ENCODE measurements at places on chromosomes 7 and 10.

GRCh38 chr7:85285527-85285926 is 98.7 kb upstream of the SEMA3D start:
- DNase-seq: no peak

DNA sequence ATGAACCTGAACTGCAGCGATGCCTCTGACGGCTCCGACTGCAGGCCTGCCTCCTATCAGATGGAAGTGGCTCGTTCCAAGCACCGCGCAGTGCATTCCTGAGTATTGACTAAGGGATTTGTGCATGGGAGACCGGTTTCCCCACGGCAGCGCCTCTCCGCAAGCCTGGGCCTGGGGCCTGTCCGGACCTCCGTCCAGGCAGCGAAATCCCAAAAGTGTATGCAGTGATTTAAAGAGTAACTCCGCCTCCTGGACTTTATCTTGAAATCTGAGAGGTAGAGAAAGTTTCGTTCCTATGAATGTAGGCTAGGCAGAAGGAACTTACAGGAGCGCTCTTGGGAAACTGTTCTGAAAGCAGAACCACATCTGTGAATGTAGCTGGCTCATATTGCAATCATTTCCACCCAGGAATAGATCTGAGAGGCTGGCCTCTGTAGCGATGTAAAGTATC is 106.2 kb upstream of the CELF2 start:
- no peak for DNase-seq

GRCh38 chr10:95544783-95545500 is 16.2 kb downstream of the SORBS1 start:
- DNase-seq: no peak

DNA sequence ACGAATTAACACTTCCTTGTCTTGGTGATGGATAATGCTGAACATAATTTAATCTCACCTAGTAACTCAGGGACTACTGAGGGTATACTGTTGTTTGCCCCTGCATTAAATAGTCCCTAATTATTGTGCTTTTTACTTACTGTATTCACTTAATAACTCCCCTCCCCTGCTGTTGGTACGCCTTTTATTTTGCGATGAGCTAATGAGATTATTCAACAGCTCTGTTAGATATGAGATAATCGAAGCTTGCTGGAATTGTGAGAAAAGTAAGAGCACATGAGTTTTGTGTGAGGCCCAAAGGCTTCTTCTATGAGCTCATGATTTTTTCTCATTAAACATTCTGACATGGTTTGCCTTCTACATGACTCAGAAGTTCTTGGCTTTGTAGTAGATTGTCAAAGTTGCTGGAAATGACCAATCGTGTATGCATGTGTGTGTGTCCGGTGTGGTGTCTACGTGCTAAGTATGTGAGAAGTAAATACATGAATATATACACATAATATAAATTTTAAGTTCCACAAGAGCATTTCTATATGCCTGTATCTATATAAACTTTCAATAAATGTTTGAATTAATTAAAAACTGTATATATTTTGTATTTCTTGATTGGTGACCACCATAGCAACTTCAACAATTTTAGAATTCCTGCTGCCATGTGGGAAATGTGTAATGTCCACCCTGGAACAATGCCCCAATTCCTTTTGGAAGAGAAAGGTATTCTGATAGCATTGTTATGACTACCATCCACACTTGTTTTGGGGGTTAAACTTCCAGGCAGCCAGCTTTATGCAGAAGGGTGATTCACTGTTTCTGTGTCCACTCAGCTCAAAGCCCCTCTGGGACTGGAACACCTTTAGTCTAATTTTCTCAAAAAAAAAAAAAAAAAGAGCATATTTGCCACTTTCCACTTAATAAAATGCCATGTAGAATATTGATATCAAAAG is 106.2 kb downstream of the SAMD9 start:
- DNase-seq: no peak

GRCh38 chr7:132614428-132615318 is 38.4 kb upstream of the PLXNA4 start:
- DNase-seq: no peak

GRCh38 chr10:101489355-101489754 is 98.7 kb downstream of the POLL start:
- no peak for DNase-seq

DNA sequence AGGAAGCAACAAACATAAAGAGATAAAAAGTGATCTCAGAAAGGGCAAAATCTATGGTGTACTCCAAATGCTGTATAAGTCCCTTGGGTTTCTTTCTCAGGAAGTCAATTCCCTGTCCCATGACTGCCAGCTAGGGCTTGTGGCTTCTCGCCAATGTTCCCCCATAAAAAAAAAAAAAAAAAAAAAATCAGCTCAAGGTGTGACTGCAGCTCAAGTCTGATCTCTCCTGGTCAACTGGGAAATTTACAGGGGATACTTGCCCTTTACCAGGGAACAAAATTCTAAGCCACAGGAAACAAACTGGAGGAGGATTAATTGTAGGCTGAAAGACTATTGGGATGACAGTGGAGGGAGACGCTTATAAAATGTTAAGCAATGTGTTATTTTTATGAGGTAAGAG is 76.0 kb downstream of the PCGF5 start:
- no peak for DNase-seq

- no peak for DNase-seq
Observed at GRCh38 chr7:81777697-81778096, 7.8 kb upstream of the HGF start.

DNA sequence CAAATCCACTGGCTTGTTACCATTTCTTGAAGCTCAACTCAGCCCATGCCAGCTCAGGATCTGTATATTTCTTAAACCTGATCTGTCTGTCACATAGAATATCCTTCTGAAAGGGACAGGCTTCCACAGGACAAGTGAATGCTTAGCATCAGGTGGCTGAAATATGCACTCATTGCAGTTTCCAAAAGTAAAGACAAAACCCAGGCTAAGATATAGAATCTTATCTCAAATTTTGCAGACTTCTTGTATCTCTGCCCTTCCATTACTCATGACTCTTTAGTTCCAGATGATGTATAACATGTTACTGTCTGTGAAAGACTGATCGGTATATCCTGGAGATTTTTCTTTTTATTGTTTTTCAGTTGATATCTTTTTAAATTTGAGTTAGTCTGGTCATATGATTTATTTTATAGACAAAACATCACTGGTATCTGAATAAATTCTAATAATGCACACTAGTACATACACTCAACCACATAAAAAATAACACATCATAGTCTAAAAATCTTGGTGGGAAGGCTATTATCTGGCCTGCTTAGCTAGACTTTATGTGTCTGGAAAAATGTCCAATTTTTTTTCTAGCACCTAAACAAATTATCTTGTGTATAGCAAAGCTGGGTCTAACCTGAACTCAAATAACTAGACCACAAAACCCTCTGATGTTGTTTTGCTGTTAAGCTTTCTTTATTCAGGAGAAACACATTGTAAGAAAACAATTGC is 182.6 kb downstream of the ADAM12 start:
- DNase-seq: no peak

DNA sequence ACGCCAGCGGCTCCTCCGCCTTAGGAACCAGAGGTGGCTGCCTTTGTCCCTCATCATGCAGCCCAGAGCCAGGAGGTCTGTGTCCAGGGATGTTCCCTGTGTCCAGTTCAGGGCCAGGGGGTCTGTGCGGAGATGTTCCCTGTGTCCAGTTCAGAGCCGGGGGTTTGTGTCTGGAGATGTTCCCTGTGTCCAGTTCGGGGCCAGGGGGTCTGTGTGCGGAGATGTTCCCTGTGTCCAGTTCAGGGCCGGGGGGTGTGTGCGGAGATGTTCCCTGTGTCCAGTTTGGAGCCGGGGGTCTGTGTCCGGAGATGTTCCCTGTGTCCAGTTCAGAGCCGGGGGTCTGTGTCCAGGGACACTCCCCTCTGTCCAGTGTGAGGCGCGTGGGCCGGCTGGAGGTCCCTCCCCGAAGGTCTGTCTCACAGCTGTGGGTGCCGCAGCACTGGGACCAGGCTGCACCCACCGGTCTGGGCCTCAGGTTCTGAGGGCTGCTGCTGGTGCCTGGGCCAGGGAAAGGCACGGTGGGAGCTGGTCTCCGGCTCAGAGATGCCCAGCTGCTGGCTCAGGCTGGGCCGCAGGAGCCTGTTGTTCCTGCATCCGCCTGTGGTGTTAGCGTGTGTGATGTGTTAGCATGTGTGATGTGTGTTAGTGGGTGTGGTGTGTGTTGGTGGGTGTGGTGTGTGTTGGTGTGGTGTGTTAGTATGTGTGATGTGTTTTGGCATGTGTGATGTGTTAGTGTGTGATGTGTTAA is 67.9 kb upstream of the CFAP46 start:
- no peak for DNase-seq

- no peak for DNase-seq
Observed at GRCh38 chr10:62815381-62816075, 638 bp downstream of the EGR2 start.

- no peak for DNase-seq
Observed at GRCh38 chr10:126732868-126733267, 62.4 kb upstream of the C10orf90 start.

DNA sequence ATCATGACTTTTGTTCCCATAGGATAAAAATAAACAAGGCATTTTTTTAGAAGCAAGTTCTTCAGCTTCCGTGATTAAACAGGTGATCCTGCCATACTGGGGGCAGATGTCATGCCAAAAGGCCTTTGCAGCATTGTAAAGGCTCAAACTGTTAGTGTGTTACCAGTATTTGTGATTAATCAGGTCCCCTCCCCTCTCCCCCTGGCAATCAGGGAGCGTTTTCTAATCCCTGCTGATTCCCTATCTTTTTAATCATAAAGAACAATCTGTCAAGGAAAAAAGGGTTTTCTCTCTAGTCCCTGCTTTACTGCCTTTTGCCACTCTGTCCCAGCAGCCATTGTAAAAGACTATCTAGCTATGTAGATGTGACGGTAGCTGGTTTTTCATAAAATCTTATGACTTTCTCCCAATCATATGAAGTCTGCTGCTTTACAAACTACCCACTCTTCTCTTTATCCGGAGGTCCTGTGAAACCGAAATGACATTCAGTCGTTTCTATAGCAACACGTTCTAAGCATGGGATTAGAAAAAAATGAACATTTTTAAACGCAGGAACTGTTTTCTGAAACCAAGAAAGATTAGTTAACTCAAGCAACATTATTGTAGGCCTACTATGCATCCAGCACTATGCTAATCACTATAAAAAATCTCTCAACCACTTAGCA is 210.9 kb downstream of the RNLS start:
- no peak for DNase-seq

GRCh38 chr10:46052057-46052790 is 6.2 kb upstream of the MSMB start:
- no peak for DNase-seq

DNA sequence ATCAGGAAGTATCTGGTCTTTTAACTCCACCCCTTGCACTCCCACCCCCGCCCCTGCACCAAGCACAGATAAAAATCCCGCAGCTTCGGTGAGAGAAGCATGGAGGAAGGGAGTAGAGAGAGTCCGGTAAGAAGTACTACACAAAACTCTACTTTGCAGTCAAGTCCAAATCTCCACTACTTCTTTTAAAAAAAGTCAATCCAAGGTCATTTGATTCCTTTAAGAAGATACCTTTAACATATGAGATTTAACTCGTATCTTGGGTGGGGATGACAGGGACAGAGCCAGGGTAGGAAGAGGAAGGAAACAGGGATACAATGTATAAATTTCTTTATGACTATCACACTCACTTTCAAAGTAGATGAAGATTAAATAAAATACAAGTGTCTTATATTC is 132.1 kb downstream of the NRBF2 start:
- peak; percentile 25 for DNase-seq

- peak; percentile 32 for DNase-seq
Observed at GRCh38 chr7:28078036-28078901, 102.3 kb downstream of the JAZF1 start.

DNA sequence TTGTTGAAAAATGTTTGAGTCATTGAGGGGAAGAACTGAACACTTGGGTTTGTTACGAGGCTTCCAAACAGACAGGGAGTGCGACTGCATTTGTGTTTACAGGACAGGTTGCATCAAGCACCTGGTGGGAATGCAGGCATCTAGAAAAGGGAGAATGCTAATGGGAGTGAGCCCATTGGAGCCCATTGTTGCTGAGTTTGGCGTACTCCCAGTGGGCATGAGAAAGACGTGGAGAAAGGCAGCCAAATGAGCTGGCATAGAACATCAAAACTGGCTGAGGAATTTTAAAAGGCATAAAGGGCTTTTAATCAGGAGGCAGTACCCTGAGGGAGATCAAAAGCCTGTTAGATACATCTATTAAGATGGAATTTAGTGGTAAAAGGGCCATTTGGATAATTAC is 171.6 kb upstream of the NPSR1 start:
- no peak for DNase-seq

GRCh38 chr10:72087969-72088888 is at the start of gene SPOCK2:
Gene SPOCK2 (minus strand): TSS chr10:72088551. CDS start chr10:72088328, 223 bp downstream.
- peak; percentile 80 for DNase-seq

DNA sequence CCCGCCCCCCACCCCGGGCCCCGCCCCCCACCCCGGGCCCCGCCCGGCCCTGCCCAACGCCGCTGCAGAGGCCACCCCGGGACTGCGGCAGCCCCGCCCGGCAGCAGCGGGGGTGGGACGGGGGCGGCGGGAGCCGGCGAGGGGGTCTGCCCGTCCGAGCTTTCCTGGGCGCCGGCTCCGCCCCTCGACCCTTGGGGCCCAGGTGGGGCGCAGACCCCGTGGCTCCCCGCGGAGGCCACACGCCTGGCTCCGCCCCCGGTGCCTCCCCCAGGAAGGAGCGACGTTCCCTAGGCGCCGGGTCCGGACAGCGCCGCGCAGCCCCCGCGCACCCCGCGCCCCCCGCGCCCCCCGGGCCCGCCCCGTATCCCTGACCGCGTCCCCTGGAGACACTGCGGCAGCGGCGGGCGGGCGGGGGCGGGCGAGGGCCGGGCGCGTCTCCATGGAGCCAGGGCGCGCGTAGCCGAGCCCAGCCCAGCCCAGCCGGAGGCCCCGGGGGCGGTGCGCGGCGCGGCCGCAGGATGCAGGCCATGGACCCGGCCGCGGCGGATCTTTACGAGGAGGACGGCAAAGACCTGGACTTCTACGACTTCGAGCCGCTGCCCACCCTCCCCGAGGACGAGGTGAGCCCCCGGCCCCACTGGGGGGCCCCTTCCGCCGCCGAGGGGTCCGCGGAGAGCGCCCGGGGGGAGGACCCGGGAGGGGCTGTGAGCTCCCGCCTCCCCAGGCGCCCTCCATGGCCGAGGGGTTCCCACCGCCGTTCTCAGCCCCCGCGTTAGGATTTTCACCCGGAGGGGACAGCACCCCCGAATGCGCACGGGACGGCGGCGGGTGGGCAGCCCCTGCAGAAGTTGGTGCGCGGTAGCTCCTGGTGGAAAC is at the start of gene KNDC1:
KNDC1 (plus strand) TSS at position 270 of the 876 bp plus-strand sequence; CDS start at position 519, 249 bp downstream.
- DNase-seq: no peak

- DNase-seq: no peak
Observed at GRCh38 chr10:121774404-121774803, 153.4 kb downstream of the ATE1 start.

GRCh38 chr10:130037169-130037661 is 73.1 kb upstream of the EBF3 start:
- DNase-seq: no peak

- DNase-seq: no peak
Observed at GRCh38 chr10:6386346-6386745, 183.6 kb downstream of the PFKFB3 start.

GRCh38 chr10:129191797-129192196 is 275.2 kb upstream of the MGMT start:
- DNase-seq: no peak

DNA sequence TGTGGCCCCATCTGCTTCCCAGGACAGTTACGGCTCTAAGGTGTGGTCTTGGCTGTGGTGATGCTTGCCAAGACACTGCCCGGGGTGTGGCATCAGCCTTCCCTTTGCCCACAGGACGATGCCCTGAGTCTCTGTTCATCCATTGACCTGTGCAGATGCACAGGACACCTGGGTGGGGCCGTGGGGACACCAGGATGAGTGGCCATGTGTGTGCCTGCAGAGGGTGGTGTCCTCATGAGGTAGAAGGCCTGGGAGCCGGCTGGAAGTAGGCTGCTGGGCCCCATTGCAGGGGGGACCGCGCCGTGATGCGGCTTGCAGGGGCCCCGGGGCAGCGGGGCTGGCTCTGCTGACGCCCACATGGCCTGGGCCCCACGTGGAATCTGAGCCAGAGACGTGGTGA is 22.4 kb upstream of the PWWP2B start:
- DNase-seq: no peak

Measured in effector CD4-positive, alpha-beta T cell (primary cell).